ENCODE measurements at places on chromosomes 11 and 22.

- no peak for DNase-seq
Observed at GRCh38 chr11:57779276-57779675, 17.7 kb downstream of the CTNND1 start.

DNA sequence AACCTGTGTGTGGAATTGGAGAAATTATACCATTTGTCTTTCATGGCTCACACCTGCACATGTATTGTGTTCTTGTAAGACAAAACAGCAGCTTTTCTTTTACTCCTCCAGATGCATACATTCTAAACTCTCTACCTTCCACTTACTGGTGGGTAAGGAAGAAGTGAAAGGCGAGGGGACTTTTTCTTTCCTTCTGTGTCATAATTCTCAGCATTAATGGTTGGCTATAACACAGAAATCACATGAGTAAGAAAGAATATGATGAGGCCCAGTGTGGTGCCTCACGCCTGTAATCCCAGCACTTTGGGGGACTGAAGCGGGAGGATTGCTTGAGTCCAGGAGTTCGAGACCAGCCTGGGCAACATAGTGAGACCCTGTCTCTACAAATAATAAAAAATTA lies 57.8 kb upstream of the SHANK2 start:
- no peak for DNase-seq

DNA sequence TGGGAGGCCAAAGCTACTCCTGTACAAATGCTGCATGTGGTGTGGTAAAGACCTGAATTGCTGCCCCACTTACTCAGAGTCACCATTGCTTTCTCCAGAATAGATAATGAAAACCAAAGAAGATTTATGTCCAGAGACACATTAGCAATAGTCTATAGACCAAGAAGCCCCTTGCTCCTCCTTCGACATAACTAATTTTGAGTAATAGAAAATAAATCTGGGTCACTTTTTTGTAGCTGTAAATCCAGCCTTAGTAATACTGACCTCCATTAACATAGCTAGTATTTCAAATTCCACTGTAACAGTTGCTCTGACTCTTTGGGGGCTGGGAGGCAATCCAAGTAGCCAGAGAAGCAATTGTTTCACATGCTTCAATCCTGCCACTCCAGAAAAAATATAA lies 145.9 kb downstream of the MAML2 start:
- DNase-seq, result no peak

GRCh38 chr11:130699561-130699960 lies 216.7 kb downstream of the SNX19 start:
- no peak for DNase-seq

GRCh38 chr22:46563381-46564083 lies 26.1 kb upstream of the CELSR1 start:
- peak; percentile 67 for DNase-seq

DNA sequence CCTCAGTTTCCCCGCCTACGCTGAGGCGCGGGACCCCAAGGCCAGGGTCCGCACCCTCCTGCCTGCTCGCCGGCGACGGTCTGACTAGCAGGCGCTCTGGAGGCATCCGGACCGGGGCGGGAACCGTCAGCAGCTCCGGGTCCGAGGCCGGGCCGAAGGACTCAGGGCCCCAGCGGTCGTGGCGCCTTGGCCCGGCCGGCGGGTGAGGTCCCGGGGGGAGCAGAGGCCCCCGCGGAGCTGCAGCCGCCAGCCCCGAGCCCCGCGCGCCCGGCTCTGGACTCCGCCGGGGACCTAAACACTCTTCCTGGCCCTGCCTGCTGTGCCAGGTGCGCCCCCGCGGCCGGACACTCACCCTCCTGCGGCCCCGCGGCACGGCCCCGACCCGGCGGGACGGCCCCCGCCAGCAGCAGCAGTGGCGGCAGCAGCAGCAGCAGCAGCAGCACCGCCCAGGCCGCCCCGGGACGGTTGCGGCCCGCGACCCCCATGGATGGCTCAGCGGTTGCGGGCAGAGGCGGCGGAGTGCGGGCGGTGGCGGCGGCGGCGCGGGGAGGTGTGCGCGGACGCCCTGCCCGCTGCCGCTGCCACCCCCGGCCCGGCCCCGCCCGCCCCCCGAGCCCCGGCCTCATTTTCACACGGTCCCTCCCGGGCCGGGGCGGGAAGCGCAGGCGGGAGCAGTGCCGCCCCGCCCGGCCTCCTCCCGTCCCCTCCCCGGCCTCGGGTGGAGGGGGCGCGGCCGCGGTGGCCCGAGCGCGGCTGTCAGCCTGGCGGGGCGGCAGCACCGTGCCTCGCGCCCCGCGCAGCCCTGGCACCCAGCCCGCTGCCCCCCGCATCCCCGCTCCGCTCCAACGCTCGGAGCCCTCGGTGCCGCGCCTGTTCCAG lies at the start of gene SCUBE2:
SCUBE2 (minus strand) TSS at position 556 of the 879 bp plus-strand sequence; CDS start at position 485, 71 bp downstream.
- DNase-seq, result no peak

- no peak for DNase-seq
Observed at GRCh38 chr11:5631969-5632635, 7.3 kb downstream of the TRIM34 start.

- DNase-seq, result no peak
Observed at GRCh38 chr11:112440518-112440917, 179.9 kb upstream of the PLET1 start.

GRCh38 chr11:86395061-86395551 lies 20.4 kb downstream of the CCDC81 start:
- no peak for DNase-seq

DNA sequence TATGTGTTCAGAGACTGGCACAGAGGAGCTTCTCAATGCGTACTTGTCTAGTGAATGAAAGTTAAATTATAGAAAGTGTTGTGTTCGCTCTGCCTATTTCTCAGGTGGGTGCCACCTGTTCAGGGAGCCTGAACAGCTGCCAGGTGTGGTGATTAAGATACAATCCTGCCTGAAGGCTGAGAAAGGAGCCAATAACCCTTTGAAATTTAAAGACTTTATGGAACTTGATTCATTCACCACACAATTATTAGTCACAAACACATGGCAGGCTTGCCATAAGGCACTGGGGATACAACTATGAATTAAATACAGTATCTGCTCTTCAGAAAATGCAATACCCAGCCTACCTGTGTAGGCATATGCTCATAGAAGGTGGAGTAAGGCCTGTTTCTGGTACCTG lies 92.9 kb upstream of the AMOTL1 start:
- no peak for DNase-seq

GRCh38 chr11:60155931-60156330 lies 27.0 kb downstream of the MS4A6A start:
- DNase-seq, result no peak

DNA sequence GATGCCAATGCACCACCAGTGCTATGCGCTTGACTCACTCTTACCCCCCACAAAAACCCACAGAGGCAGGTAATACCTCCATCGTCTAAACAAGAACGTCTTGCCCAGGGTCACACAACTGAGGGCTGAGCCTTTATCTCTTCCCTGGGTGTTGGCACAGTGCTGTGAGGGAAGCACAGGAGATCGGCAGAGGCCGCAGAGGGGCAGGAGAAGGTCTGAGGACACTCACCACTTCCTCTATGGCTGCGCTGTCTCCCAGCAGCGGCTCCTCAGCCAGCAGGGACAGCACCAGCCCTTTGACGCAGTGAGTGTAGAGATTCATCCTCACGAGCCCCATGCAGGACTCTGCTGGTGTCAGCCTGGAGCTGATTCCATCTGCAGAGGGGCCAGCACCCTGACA lies 19.9 kb downstream of the HPS4 start:
- DNase-seq, result no peak

DNA sequence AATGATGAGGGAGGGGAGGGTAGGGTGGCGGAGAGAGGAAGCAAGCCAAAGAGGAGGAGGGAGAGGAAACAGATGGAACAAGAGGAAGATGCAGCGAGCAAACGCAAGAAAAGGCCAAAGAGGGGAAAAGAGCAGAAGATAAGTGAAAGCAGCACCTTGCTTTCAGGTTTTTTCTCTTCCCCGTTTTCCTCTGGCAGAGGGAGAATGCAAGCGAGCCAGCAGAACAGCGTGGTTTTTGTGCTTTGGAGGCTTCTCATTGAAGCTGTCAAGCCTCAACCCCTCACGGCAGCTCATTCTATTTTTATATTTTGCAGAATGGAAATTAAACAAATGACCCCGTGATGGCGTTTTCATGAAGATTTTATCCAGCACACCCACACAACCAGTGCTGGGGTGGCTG lies 67.1 kb upstream of the GRAMD1B start:
- no peak for DNase-seq

DNA sequence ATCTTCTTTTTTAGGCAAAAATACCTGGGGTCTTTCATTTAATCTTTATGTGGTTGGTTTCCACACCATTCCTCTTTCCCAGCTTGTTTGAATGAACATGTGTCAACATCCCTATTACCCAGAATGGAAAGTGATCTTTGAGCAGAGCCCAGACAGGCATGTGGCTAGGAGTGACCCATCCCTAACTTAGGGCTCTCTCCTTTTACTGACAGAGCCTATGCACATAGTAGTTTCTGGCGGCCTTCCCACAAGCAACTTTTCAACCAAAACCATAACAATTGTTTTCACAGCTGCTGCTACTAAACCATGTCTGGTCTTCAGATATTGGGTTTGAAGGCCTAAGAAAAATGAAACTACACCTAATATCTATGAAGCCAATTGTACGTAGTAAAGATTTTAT lies 107.5 kb downstream of the TENM4 start:
- DNase-seq, result no peak

GRCh38 chr11:27418356-27418755 lies 54.2 kb downstream of the LGR4 start:
- no peak for DNase-seq
